ENCODE measurements at places on chromosomes 7 and 10. TPM values are rescaled to one million over a fixed set of nuclear protein-coding genes. Genes with fewer than 3 reads are reported as not detected.

The ZNRF2 gene
- total RNA-seq = 31.3 TPM

The KLHDC10 gene
- 42.0 TPM for total RNA-seq

The GRB10 gene
- 87.8 TPM for total RNA-seq

The CH25H gene
- 0.21 TPM for total RNA-seq

The SVIL gene
- total RNA-seq = 93.0 TPM

The VPS50 gene
- 33.5 TPM for total RNA-seq

The CCDC172 gene
- not detected for total RNA-seq

The PDE6C gene
- total RNA-seq = not detected

The ANKRD30A gene
- not detected for total RNA-seq

The DNAJC1 gene
- total RNA-seq = 66.8 TPM

The STEAP2 gene
- 2.7 TPM for total RNA-seq

The BICC1 gene
- total RNA-seq = 3.8 TPM

The ATOH7 gene
- total RNA-seq = not detected

The VSTM4 gene
- not detected for total RNA-seq

The PSTK gene
- total RNA-seq = 7.5 TPM

The HK1 gene
- total RNA-seq = 125 TPM

The NT5C3A gene
- total RNA-seq = 36.6 TPM

The CHN2 gene
- total RNA-seq = not detected

The UFSP1 gene
- 7.9 TPM for total RNA-seq

The LAMB4 gene
- total RNA-seq = 0.50 TPM

The ASAH2B gene
- total RNA-seq = 6.2 TPM

The RBM33 gene
- 16.7 TPM for total RNA-seq

The SKIDA1 gene
- 0.07 TPM for total RNA-seq

The ZNF503 gene
- total RNA-seq = 11.7 TPM

The SOSTDC1 gene
- not detected for total RNA-seq

The ACTL6B gene
- total RNA-seq = not detected

The LRRC72 gene
- not detected for total RNA-seq

The FAM13C gene
- 1.00 TPM for total RNA-seq

The OLAH gene
- 15.0 TPM for total RNA-seq

The FZD8 gene
- total RNA-seq = 4.2 TPM

The ZNF212 gene
- total RNA-seq = 9.0 TPM

The BTBD16 gene
- total RNA-seq = 0.07 TPM

The ACBD7 gene
- total RNA-seq = 0.07 TPM

The COL1A2 gene
- total RNA-seq = 0.34 TPM

The FGFR2 gene
- 20.2 TPM for total RNA-seq

The A1CF gene
- not detected for total RNA-seq

The SNX8 gene
- 15.2 TPM for total RNA-seq

The TPST1 gene
- 51.4 TPM for total RNA-seq

The SAMD9 gene
- 7.2 TPM for total RNA-seq

The MUC12 gene
- not detected for total RNA-seq

The REEP3 gene
- 78.9 TPM for total RNA-seq

The MMRN2 gene
- total RNA-seq = 0.21 TPM

The AZGP1 gene
- total RNA-seq = 1.0 TPM

The OPALIN gene
- total RNA-seq = not detected

The ASB10 gene
- not detected for total RNA-seq

The LIPF gene
- total RNA-seq = not detected
